Left colon (tissue), 2 donors: ENCODE measurements at places on chromosomes 4 and X. TPM values are rescaled to one million over a fixed set of nuclear protein-coding genes. Genes with fewer than 3 reads are reported as not detected.

GRCh38 chr4:25986807-25987206 is 72.8 kb downstream of the SMIM20 start:
- no peak for DNase-seq

DNA sequence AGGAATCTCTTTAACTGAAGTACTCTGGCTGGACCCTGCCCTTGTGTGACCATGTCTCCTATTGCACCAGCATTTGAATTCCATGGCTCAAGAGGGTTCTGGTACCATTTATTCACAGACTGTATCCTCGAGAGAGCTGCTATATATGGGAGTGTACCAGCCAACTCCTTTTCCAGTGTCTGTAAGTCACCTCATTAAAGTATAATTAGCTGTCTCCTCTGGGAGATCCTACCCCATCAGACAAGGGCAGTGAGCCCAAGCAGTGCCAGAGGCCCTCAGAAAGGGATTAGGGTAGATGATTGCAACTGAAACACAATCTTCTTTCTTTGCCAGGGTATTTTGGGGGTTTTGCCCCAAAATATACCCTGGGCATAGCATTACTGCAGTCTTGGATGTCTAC is 31.6 kb downstream of the GNL3L start:
- no peak for DNase-seq

The SPIN4 gene
- total RNA-seq = 4.6 TPM

The PRDM5 gene
- total RNA-seq = 7.0 TPM

The GPR78 gene
- total RNA-seq = 0.14 TPM

The GYPE gene
- 0.18 TPM for total RNA-seq

DNA sequence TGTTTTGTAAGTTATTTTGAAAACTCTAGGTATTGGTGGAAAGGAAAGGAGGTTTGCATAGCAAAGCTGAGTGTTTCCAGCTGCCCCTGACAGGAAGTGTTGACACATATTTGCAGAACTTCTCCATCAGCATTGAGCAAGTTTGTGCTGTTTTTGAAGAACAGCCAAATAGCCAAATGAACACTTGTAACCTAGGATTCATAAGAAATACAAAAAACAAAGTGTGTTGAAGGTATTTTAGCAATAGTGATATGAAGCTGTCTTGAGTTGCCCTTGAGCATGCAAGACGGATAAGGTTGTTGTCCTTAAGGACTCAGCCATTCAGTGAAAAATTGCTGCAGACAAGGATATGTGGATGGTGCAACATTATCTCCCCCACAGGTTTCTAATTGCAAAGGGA is 68.3 kb upstream of the PGM2 start:
- no peak for DNase-seq

The TTC29 gene
- not detected for total RNA-seq

The PPP4R3C gene
- not detected for total RNA-seq

- DNase-seq = peak; percentile 91
Measured at GRCh38 chrX:48676106-48676892, 7.3 kb upstream of the WAS start.

The NDNF gene
- 14.0 TPM for total RNA-seq

- DNase-seq = no peak
Measured at GRCh38 chrX:119495734-119496726, 27.8 kb downstream of the SLC25A5 start.

- DNase-seq = no peak
Measured at GRCh38 chrX:42680666-42681065, 97.3 kb downstream of the PPP1R2C start.

GRCh38 chr4:140112576-140112975 is 41.4 kb downstream of the MAML3 start:
- DNase-seq = no peak

DNA sequence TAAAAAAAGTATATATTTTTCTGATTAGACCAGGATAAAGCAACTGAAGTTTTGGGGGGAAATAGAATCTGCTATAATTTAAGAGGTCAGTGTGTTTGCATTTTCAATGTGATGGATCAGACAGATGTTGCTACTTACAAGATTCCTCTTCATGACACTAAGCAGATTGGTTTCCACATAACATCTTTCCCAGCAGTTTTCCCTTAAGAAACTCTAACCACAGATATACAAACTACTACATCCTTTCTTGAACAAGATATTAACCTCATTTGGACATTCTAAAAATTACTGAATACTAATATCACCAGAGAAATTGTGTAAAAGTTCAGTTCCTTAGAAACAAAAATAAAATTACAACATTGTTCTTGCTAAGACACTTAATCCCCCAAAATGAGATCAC is 106.7 kb upstream of the GUCY1A1 start:
- DNase-seq = no peak

The RWDD4 gene
- total RNA-seq = 17.3 TPM

- no peak for DNase-seq
Measured at GRCh38 chr4:136484996-136485395, 1047.3 kb downstream of the PCDH18 start.

GRCh38 chr4:127686658-127687057 is 43.5 kb upstream of the SLC25A31 start:
- no peak for DNase-seq

The DAPP1 gene
- 3.4 TPM for total RNA-seq

GRCh38 chrX:18401848-18402213 is 23.6 kb upstream of the CDKL5 start:
- DNase-seq = no peak

DNA sequence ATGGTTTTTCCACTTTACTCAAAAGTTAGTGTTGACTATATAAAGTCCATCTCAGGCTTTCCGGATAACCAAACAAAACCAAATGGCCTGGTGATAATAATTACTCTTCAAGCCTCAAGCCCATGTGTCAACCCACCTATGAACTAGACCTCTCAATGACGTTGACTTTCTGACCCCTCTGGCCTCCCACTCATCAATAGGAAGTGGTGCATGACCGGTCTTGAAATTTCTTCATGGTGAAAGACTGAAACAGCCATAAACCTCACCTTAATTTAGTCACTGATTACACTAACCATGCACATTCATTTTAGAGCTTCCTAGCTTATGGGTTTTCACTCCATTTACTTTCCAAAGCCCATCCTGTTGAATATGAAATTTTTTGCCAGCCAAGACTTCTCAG is 276.0 kb downstream of the KLHL13 start:
- no peak for DNase-seq

GRCh38 chr4:4714331-4714730 is 145.1 kb upstream of the MSX1 start:
- no peak for DNase-seq

DNA sequence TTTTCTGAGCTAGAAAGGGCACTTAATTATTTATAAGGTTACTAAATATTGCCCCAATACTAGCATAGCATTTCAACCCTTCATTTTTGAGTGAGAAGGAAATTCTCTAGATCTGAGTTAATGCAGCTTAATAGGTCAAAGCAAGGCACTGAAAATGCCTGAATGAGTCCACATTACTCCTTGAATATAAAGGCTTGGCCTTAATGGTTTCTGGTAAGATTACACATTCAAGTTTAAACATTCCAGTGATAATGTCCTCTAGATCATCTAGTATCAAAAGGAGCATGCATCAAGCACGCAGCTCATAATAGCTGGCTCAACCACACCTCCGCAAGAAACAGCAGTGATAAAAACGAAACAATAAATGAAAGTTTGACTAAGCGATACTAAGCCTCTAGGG is 87.5 kb downstream of the SPANXN3 start:
- no peak for DNase-seq

GRCh38 chrX:37802028-37802427 is 22.2 kb downstream of the CYBB start:
- no peak for DNase-seq

DNA sequence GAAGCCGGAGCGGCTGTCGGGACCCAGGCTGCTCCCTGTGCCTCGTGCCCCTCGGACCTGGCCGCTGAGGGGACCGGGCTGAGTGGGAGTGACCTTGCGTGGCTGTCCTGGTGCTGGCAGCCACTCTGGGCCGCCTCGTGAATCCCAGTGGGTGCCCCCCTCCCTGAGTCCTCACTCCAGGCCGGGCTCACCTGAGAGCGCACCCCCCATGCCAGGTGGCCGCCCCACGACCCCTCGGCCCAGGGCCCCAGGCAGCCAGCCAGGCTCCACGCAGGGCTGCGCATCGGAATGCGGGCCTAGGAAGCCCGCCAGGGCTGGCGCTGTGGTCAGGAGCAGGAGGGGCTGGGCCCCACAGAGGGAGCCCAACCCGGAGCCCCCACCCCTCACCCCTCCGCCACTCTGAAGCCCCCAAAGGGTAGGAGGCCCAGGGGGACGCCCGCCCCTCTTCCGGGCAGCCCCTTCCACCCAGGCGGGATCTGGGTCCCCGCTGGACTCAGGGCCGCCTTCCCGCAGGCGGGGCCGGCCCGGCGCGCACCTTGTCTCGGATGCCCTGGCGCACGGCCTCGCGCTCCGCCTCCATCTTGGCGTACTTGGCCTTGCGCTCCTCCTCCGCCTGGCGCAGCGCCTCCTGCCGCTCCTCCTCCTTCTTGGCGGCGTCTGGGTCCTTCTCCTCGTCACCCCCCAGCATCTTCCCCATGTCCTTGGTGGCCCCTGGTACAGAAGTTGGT is 33.9 kb downstream of the CPLX1 start:
- DNase-seq = no peak

The CNGA1 gene
- 11.5 TPM for total RNA-seq
